Islet precursor cell (in vitro differentiated cells): ENCODE measurements at places on chromosomes 1 and 21.
A peak's percentile ranks its signal among the peaks of the same experiment; 100 is the strongest.

- no peak for DNase-seq
Measured at GRCh38 chr1:8889925-8890785, 11.7 kb upstream of the ENO1 start.

GRCh38 chr1:66450043-66450514 is 83.9 kb upstream of the SGIP1 start:
- no peak for DNase-seq

DNA sequence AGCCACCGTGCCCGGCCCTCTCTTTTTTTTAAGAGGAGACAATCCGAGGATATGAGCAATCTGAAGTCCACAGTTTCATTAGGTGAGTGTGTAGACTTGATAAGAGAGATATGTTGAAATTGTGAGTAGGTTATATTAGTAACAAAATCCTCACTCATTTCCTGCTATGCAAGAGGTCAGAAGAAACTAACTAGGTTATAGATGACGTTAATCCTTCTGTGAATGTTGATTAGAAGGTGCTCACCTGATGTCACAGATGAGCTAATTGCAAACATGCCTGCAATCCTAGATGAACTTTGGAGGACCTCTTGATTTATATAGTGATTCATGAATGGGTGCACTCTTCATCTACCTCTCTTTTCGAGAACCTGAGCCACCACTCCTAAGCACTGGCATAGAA is 29.3 kb downstream of the NTMT2 start:
- DNase-seq, result no peak

DNA sequence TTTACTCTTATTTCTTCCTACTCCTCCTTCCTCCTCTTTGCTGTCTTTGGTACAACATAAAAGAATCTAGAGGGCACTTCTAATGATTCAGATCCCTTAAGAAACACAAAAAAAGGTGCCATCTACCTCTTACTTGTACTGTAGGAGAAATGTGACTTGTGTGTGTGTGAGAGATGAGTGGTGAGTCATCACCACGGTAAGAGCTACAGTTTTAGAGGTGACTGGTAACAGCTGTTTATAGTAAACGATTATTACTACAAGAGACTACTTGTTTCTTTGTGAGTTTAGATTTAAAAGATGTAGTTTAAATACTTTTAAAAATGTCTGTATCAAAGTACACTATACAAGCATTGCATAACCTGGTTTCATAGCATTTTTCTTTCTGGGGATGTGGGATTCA is 40.4 kb downstream of the SLC35D1 start:
- DNase-seq, result no peak

GRCh38 chr1:115718011-115718754 is 50.3 kb downstream of the CASQ2 start:
- DNase-seq, result peak; percentile 97

GRCh38 chr1:200945111-200945510 is 50.4 kb downstream of the INAVA start:
- DNase-seq, result no peak

- DNase-seq, result no peak
Measured at GRCh38 chr1:112034277-112034676, 44.8 kb upstream of the KCND3 start.

GRCh38 chr1:91160363-91161075 is 138.7 kb upstream of the ZNF644 start:
- no peak for DNase-seq

GRCh38 chr1:66563094-66563800 is 29.3 kb downstream of the SGIP1 start:
- peak; percentile 86 for DNase-seq

GRCh38 chr1:116699605-116700004 is 32.1 kb upstream of the IGSF3 start:
- DNase-seq, result no peak

GRCh38 chr1:64343105-64343822 is 126.7 kb upstream of the CACHD1 start:
- peak; percentile 97 for DNase-seq

- DNase-seq, result no peak
Measured at GRCh38 chr1:40092706-40093639, 4.1 kb downstream of the PPT1 start.

GRCh38 chr1:17791480-17791879 is 36.3 kb downstream of the ACTL8 start:
- peak; percentile 36 for DNase-seq

DNA sequence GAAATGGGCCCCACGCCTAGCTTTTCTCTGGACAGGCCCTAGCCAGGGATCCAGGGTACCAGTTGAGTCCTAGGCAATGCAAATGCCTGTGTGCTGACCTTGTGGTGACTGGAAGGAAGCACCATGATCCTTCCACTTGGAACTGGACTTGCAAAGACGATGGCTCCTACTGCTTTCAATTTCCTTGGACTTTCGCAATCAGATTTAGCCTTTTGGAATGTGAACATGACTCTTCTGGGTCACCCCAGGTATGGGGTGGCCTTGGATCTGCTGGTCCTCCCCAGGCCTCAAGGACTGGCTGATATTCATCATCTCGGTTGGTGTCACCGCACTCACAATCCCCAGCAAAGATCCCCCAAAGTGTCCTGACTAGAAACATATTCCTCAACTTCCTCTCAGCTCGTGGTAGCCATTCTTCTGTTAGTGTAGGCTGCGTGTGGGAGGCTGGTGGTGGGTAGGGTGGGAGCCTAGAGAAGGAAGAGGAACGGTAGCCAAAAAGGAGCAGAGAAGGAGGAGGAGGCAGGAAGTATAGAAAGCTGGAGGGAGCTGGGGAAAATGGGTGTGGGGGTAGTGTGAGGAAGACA is 130.5 kb downstream of the PPIAL4G start:
- no peak for DNase-seq

DNA sequence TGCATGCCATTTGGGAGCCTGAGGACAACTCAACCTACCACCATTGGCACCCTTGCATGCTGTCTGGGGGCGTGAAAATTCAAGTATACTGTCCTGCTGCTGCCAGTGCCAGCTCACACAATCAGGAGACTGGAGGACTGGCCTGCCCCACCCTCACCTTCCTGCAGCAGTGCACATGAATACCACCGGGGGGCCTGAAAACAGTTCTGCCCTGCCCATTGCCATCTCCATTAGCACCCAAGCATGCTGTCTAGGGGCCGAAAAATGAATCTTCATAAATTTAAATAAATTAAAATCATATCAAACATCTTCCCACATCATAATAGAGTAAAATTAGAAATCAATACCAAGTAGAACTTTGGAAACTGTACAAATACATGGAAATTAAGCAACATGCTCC is 322.1 kb upstream of the TMPRSS15 start:
- DNase-seq, result no peak

DNA sequence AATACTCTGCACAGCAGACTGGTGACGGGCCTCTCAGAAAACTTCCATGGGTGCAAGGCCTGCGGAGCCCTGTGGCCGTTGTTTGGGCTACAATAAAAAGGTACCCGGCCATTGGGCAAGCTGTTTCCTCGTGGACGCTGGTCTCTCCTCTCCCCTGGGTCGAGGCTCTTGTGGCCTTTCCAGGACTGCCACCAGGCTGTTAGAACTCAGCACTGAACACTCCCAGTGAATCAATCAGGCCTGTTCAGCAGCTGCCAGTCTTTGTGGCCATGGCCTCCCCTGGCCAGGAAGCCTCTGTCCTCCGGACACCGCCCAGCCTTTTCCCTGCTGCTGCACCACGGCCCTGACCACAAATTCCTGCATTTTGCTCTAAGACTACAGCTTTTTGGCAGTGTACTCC is 33.0 kb upstream of the ACTRT2 start:
- peak; percentile 16 for DNase-seq

DNA sequence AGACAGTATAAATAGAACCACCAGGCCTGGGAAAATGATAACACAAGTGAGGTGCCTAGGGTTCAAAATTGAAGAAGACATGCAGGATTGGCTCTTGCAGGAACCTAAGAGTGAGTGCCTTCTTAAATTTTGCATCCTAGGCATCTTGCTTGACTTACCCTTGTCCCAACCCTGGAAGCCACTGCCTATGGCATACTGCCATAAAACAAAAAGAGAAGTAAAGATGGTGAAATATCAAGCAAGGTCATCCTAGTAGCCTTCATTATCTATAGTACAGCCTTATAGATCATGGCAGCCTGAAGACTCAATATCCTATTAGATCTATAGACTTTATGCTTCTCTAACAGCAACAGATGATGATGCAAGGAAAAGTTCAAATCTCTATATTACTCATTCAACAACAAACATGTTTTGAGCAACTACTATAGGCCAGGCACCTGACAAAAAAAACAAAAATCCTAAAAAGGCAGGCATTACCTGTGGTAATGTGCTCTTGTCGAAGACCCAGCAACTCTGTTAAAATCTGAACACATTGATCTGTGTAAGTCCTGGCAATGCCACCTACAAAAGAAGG is 6.3 kb downstream of the AP4B1 start:
- no peak for DNase-seq

- DNase-seq, result no peak
Measured at GRCh38 chr1:36771660-36772284, 262.5 kb downstream of the GRIK3 start.

DNA sequence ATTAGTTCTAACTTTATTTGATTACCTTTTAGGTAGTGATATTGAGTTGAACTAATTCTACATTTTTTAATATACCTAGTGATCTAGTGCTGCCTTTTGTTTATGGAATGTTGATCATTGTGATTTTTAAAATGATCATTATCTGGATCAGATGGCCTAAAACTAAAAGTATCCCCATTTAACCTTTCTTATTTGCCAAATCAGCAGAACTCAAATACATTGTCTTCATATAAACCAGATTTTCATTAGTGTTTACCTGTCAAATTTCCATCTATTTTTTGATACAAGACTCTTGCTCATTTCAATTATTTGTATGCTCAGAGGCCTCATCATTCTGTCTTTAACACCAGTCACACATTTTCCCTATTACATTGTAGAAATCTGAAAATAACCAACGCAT is 441.2 kb downstream of the PTPRC start:
- no peak for DNase-seq

DNA sequence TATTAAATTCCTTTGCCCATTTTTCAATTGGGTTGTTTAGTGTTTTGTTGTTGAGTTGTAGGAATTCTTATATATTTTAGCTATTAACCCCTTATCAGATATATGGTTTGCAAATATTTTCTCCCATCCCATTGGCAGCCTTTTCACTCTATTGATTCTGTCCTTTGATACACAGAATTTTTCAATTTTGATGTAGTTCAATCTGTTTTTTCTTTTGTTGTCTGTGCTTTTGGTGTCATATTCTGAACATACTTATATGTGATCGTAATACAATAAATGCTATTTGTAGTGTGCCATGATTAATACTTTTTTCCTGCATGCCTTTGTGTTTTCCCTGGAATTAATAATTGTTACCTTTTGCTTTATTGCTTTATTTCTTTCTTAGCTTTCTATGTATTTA is 7.8 kb upstream of the LRP8 start:
- DNase-seq, result no peak

DNA sequence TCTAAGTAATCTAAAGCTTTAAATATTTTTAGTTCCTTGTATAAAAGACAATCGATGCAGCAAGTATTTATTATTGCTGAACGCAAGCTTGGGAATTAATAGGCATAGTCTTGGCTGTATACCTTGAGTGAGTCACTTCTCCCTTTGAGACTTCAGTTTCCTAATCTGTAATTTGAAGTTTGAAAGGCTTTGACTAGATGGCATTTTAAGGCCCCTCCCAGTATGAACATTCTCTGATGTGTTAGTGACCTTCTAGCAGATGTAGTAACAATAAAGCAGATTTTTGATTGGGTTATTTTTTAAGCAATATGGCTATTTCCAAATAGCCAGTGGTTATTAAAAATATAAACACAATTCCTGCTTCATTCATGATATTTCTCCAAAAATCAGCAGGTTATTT is 58.2 kb downstream of the DUSP10 start:
- no peak for DNase-seq

DNA sequence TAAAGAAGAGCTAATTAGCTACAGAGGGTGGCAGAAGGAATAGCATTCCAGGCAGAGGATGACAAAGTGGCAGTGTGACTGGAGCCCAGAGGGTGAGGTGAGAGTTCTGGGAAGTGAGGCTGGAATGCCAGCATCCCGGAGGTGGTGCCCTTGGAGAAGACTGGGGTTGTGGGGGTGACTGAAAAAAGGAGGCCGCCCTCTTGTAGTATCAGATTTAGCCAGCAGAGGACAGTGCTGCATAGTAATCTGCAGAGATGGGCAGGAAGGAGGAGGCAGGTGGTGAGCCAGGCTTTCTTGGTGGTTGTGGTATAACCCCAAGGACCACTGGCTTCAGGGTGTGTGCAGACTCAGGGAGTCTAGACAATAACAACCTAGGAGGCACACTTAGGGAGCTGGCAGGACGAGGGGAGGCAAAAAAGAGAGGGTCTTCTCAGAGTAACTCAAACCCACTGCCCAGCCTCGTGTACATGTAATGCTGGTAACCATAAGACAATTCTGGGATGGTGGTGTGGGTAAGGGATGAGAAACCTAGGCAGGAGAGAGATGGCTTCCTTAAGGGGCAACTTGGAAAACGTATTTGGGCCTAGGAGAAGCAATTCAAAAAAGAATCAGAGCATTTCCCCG is 30.5 kb downstream of the MROH7 start:
- peak; percentile 77 for DNase-seq

DNA sequence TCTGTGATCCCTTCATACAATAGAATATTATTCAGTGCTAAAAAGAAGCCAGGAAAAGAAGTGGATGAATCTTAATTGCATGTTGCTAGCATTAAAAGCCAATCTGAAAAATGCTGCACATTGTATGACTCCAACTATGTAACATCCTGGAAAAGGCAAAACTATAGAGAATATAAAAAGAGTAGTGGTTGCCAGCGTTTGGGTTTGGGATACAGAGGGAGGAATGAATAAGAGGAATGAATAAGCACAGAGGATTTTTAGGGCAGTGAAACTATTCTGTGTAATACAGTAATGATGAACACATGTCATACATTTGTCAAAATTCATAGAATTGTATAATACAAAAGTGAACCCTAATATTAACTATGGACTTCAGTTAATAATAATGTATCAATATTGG is 42.5 kb downstream of the GPR88 start:
- no peak for DNase-seq

GRCh38 chr1:62373221-62373620 is 54.0 kb upstream of the KANK4 start:
- no peak for DNase-seq

GRCh38 chr1:186291271-186291670 is 83.8 kb downstream of the TPR start:
- DNase-seq, result no peak

DNA sequence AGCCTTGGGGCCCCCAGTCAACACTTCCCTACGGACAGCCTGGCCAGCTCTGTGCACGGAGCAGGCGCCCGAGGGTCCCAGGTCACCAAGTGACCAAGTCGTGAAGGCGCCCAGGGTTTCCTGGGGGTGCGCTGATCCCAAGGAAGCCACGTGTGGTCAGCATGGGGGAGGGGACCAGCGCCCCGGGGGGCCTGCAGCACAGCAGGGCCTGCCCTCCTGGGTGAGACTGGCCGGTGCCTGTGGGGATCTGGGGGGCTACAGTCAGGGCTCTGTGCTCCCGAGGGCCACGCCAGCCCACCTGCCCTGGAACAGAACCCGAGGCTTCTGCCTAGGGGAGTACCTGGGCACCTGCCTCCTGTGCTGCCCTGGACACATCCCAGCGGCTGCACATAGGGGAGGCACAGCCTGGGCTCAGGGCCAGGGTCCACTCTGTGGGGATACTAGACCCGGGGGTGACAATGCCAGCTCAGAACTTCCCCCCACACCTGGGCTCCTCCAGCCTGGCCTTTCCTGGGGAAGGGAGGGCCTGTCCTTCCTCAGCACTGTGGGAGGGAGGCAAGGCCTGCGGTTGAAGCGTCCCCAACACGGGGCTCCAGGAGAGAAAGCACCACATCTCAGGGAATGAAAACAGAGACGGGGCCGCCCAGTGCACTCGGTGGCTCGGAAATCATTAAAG is 6.2 kb upstream of the POFUT2 start:
- no peak for DNase-seq

- DNase-seq, result peak; percentile 54
Measured at GRCh38 chr1:43447891-43448708, 5.6 kb downstream of the HYI start.
